ENCODE measurements at places on chromosomes 13 and 19.

GRCh38 chr13:94239135-94239534 is 240.3 kb downstream of the DCT start:
- DNase-seq = no peak

GRCh38 chr19:45451131-45451849 is 16.5 kb upstream of the FOSB start:
- DNase-seq = no peak

GRCh38 chr13:27001705-27002104 is 169.9 kb downstream of the USP12 start:
- DNase-seq = no peak

GRCh38 chr13:39496506-39496905 is 106.5 kb downstream of the LHFPL6 start:
- no peak for DNase-seq

All from AG04449 (cell line).